ENCODE measurements at places on chromosomes 12 and 14.

DNA sequence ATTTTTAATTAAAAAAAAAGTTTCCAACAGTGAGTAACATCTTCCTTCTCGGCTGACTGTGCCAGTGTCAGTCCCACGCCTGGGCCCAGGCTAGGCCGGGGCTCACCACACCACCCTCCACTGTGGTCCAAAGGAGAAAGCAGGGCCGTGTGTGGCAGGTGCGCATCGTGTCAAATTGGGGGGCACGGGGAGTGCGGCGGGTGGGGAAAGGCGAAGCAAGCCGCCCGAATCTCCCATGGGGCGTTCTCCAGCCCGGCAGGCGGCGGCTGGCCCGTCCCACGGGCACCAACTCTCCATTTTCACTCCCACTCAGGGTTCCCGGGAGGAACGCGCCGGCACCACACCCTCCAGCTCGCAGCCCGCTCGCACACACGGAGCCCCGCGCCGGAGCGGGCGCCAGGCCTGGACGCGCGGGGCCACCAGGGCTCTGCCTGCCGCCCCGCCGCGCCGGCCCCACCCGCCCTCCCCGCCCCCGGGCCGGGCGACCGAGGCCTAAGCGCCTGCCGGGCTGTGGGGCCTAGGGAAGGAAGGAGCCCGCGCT lies 604 bp downstream of the EEA1 start:
- no peak for DNase-seq

GRCh38 chr12:66240096-66240820 lies 51.2 kb downstream of the IRAK3 start:
- DNase-seq, result no peak

DNA sequence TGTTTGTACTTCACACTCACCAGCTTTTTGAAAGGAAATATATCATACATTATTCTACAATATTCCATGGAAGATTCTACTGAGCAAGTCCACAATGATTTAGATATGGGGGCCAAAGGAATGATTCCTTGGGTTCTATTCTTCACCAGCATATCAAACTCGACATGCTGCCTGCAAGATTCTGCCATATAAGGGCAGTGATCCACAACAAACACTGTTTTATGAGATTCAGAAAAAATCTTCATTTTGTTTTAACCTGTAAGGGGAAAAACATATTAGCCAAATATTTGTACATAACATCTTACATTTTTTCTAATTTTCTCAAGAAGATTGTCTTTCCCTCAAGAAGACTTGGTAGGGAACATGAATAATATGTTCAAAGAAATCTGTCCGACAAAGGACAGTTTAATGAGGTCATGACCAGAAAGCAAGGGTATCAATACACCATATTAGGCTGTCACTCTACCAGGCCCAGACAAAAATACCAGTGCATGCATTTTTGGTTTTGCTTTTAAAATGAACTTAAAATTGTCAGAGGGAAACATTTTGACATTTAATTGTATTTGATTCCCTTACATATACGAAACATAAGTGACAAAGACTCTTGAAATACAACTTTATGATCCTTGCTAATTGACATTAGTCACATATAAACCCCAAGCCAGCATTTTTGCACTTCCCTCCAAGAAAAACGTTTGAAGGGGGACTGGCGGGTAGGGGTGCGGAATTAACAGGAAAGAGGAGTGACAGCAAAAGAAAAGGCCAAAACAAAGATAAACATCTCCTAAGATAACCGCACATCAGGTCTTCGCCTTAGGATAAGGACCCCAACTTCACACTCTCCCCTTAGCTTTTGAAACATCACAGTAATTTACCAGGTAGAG lies 980 bp downstream of the INTS13 start:
- peak; percentile 12 for DNase-seq

- peak; percentile 74 for DNase-seq
Observed at GRCh38 chr12:48817873-48818830, at the start of gene CACNB3. TSS of gene CACNB3 (plus strand) at chr12:48818496. CDS start at chr12:48818930, 434 bp downstream.

DNA sequence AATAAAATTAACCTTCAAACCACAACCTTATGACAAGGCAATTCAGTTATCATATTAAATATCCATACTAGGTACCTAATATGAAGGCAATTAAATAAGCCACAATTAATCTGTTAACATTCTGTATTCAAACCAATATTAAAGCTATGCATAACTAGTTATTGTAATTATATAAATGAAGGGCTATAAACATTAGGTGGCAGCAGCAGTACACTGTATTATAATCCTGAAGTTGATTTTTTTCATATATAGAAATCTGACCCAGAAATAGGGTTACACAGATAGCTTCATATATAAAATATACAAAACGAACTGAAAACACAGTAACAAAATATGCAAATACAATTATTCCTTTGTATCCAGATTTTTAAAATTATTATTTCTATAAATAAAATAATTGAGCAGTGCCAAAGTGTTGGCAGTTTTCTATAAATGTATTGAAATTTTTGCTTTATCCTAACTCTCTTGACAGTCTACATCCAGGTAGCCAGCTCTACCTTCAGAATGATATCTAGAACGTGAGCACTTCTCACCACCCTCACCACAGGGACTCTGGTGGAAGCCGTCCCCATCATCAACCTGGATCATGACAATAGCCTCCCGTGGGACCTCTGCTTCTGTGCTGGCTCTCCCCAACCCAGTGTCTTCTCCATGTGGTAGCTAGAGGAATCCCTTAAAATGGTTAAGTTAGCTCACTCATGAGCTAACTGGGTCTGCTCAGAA lies 136.2 kb downstream of the MED13L start:
- DNase-seq, result no peak

DNA sequence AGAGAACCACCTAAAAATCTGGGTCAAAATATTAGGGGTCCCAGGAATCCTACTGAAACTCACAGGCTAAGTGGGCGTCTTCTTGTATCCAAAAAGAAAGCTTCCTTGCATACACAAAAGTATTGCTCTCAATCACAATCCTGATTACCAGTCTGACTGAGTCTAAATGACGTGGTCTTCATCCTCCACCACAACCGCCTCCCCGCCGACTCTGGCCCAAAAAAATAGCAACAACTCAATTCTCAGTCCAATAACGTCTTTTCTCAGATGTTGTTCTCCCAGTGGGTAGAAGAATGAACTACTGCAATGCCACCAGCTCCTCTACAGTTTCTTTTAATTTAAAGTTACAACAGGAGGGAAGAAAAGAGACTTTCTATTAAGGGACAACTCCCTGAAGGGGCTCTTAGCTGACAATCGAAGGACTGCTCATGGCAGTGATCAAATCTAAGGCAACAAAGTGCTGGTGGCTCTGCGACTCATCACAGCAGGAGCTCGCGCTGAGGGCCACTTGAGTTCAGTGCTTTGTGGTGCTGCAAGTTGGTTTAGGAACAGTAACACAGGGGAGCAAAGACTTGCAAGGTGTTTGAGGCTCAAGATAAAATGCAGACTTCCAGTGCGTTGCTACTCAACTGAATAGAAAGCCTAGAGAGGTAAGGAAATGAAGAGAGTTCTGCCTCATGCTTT lies 394.1 kb downstream of the BCAT1 start:
- DNase-seq, result no peak

DNA sequence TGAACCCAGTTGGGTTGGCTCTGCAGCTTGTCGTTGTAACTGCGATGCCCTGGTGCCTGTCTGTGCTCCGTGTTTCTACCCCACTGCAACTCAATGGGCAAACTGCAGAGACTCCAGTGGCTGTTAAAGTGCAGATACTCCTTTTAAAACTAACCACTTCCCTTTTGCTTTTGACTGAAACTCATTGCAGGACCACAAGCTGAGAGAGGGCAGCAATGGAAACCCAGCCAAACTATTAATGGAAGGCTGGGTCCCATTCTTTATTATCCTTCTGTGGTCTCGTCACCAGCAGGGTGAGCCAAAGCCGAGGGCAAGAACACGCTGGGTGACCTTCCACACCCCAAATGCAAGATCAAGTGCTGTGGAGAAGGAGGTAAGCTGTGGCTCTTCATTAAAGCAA lies 910.4 kb downstream of the VRK1 start:
- DNase-seq, result no peak

DNA sequence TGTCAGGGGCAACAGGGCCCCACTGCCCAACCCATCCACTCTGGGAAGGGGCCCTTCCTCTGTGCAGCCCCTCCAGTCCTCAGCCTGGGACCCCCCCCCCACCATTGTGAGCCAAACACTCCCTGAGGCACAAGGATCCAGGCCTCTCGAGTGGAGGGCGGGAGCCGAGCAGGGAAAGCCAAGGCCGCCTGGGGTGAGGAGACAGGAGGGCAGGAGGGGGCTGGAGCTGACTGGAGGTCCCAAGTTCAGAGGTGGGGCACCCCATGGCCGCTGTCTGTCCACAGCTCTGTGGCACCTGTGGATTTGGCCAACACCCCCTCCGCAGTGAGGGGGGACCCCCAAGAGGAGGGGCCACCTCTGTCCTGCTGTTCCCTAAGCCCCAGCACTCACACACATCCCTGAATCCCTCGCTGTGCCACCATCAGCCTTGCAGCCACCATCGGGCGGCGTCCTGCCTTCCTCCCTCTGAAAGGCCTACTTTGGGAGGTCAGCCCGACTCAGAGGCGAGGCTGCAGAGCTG lies 25.4 kb upstream of the C14orf180 start:
- DNase-seq, result no peak

- no peak for DNase-seq
Observed at GRCh38 chr12:45775465-45775864, 46.0 kb downstream of the ARID2 start.

DNA sequence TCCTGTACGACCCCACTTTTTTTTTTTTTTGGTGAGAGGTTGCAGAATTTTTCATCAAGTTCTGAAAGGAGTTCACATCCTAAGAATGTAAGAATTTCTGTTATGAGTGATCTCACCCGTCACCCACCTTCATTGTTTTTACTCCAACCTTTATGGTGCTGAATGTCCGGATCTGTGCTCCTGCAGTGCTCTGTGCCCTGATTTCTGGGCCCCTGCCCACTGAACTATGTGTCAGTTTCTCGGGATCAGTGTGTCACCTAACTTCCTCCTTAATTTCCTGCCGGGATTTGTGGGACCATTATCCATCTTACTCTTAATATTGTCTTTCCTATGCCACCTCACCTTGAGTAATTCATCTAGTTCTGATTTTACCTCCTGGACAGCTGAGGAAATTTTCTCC lies 11.6 kb downstream of the RASSF8 start:
- no peak for DNase-seq

DNA sequence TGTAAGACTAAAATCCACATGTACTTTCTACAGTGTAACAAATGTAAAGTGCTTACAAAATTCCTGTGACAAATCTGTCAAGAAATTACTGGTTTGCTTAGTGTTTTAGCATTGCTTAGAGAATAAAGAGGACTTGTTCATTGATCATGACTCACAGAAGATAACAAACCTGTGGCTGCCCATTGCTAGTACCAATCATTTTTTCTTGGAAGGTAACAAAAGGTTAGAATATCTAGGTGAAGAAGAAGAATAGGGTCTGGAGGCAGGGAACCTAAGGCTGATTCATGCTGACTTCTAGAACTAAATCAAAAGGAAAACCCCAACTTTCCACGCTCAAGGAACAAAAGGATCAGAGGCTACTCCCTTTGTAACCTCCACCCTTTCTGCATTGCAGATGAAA lies 232.7 kb upstream of the ABCD2 start:
- DNase-seq, result no peak

DNA sequence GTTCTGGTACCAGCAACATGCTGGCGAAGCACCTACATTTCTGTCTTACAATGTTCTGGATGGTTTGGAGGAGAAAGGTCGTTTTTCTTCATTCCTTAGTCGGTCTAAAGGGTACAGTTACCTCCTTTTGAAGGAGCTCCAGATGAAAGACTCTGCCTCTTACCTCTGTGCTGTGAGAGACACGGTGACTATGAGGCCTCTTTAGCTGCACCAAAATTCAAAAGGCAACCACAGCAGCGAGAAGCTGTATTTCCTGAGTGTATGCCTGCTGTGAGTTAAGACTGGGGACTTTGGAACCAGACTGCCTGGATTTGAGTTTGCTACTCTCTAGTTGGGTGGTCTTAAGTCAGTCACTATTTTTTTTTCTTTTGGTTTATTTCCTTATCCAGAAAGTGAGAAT lies 8.7 kb upstream of the OR10G2 start:
- DNase-seq, result no peak

DNA sequence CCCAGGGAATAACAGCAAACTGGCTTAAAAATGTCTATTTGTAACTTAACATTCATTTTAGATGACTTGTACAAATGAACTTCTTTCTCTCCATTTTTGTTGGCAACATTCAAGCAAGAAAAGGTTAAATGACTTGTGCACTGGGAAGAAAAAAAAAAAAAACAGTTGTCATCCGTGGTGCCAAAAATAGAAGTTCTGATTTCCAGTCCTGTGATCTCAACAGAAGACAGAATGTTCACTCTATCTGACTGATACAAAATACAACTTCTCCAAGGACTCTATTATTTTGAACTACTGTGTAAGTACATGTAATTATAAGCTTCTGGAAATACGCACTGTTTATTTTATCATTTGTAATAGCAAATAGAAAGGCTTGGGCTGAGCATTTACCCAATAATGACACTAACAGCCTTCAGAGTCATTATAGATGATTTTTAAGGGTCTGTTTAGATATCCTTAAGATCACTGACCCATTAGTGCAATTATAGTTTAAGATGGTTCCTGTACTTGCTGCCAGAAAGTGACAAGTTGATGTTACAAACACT lies 59.9 kb downstream of the LIN7A start:
- peak; percentile 11 for DNase-seq

- no peak for DNase-seq
Observed at GRCh38 chr14:35503646-35504045, 30.3 kb upstream of the INSM2 start.

- no peak for DNase-seq
Observed at GRCh38 chr12:79558924-79559469, 131.8 kb downstream of the PAWR start.

DNA sequence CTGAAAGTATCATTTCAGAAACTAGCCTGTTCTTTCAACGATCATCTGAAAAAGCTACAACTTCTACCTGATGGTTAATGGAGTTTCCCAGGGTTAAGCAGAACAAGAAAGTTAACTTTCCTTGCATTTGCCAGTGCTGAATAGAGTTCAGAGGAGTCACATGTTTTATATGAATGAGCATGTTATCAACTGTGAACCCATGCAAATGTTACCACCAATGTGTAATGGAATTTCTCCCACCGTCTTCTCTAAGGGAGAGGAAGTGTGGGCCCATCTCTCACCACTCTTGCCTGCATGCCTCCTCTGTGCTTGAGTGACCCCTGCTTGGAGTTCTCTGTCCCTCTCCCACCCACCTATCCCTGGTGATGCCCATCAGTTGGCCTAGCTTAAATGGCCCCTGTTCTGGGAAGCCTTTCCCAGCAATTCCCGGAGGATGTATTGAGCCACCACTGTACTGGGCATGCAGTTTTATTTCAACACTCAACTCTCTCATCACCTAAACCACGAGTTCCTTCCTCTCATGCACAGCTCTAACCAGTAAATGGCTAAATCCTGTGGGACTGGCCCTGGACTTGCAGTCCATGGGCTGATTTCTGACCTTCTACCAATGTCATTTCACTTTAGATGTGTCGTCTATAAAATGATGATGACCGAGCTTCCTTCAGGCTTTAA lies 159.8 kb downstream of the RPAP3 start:
- DNase-seq, result no peak

DNA sequence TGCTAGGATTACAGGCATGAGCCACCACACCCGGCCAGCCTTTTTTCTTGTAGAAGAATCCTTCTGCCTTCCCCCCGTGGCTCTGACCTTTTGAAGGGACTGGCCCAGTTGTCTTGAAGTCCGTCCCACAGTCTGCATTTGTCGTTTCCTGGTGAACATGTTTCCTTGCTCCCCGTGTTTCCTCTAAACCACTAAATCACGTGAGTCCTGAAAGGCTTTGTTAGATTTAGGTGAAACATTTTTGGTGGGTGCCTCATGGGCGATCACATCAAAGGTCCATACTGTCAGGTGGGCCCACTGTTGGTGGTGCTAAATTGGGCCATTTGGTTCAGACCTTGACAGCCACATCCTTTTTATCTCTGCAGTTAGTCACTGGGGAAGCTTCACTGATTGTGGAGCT lies 26.3 kb downstream of the MLXIP start:
- DNase-seq, result no peak
